ENCODE measurements at places on chromosomes 7 and 10.

- no peak for DNase-seq
These were observed 93.5 kb downstream of the AKAP9 start for GRCh38 chr7:92034116-92034515.

GRCh38 chr10:88159127-88159829, 295.9 kb downstream of the PTEN start:
- DNase-seq, result no peak

- DNase-seq, result no peak
These were observed 133.0 kb upstream of the AUTS2 start for GRCh38 chr7:69465262-69465661.

GRCh38 chr10:22606164-22606614, 108.2 kb downstream of the PIP4K2A start:
- no peak for DNase-seq

DNA sequence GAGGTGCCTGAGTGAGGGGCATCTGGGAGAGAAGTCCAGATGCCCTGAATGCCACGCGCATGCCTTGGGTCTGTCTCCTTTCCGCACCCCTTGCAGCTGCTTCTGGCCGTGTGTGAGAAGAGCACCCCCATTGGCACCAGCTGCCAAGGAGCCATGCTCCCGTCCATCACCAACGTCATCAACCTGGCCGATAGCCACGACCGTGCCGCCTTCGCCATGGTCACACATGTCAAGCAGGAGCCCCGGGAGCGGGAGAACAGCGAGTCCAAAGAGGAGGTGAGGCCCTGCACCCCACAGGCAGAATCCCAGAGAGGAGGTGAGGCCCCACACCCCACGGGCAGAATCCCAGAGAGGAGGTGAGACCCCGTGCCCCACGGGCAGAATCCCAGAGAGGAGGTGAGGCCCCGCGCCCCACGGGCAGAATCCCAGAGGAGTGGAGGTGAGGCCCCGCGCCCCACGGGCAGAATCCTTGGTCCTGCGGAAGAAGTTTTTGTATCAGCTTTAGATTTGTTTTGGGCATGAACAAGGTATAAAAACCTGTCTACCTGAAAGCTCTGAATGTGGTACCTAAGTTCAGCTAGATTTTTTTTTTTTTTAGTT, 91.8 kb downstream of the TRRAP start:
- no peak for DNase-seq

DNA sequence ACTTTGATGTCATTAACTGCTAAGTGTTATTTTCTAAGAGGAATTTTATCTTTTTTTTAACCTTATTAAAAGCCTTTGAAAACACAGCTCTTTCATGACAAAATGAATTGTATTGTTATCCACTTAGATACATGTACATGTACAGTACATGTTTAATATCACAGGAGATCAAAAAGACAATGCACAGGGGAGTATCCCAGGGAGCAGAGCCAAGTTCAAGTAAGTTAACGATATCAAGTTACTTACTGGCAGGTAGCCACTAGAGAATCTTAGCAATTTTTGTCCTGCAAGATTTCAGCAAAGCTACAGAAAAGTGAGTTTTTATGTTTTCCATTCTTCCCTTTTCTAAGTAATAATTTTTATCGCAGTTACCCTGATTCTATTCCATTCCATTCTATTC, 33.9 kb upstream of the ARL4A start:
- no peak for DNase-seq

DNA sequence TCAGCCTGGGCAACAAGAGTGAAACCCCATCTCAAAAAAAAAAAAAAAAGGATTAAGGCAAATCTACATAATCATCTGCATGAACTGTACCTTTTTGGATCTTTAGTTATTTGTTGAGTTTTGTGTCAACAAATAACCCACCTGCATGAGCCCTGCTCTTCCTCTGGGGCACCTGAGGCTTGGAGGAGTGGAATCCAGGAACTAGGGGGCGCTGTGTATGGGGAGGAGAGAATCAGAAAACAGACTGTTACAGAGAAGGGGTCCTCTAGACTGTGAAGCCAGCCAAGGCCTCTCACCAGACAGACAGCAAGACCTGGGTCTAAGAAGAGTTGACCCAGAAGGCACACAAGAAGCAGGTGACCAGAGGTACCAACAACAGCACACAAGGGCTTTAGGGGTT, 682.8 kb upstream of the NRP1 start:
- DNase-seq, result no peak

GRCh38 chr10:69215405-69216171, 4.5 kb upstream of the HKDC1 start:
- DNase-seq, result peak; percentile 10

DNA sequence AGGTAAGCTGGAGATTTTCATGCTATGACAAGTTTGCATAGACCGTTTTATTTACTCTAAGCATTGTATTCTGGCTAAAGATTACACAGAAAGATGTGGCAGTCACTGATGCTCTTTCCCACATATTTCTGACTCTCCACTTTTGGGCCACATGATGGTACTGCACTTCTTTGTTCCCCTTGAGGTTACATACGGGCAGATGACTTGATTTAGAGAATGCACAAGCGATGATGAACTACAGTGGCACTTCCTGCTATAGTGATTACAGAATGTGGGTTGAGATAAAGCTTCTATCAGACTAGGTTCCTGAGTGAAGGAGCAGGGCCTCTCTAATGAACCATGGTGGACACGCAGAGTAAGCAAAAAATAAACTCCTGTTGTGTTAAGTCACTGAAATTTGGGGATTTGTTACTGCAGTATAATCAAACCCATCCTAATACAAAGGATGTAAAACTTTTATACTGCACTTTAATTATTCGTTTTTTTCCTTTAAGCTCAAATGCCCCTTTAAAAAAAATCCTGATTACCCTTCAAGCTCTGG, 177.9 kb downstream of the TAX1BP1 start:
- peak; percentile 19 for DNase-seq

- DNase-seq, result no peak
These were observed 72.8 kb downstream of the PDE1C start for GRCh38 chr7:31997423-31997822.

DNA sequence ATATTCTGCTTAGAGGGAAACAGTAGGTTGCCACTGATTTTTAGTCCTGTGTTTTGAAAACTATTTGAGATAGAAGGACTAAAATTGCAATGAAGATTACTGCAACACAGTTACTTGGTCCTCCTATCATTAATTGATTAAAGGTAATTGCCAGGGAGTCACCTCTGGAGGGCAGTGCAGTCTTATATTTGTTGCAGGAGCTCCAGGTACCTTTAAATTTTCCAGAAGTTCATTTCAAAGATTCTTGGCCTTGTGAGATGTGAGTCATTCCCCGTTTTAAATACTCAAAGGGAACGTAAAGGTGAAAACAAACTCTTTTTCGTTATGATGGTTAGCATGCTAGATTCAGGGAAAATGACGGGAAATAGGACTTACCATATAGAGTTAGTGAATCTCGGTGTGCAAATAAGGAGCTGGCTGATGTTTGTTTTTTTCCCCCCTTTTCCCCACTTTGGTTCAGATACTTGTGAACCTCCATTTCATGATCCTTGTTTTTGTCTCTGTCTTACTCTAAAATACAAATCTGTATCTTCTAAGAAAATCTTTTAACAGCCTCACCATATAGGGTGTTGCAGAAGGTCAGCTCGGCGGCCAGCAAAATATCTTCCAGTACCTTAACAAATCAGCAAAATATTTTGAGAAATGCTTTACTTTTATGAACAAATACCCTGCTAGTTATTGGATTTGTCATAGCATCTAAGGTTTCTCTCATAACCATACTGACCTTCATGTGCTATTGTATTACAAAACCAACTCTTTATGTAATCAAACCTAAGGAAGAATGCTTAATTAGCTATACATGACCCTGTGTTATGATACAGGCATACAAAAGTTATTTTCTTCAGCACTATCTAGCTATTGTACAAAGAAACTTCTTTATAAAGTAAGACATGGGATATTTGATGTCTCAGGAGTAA, 143.0 kb upstream of the HDAC9 start:
- peak; percentile 47 for DNase-seq

GRCh38 chr10:60646966-60647796, 131.1 kb upstream of the CDK1 start:
- peak; percentile 49 for DNase-seq

DNA sequence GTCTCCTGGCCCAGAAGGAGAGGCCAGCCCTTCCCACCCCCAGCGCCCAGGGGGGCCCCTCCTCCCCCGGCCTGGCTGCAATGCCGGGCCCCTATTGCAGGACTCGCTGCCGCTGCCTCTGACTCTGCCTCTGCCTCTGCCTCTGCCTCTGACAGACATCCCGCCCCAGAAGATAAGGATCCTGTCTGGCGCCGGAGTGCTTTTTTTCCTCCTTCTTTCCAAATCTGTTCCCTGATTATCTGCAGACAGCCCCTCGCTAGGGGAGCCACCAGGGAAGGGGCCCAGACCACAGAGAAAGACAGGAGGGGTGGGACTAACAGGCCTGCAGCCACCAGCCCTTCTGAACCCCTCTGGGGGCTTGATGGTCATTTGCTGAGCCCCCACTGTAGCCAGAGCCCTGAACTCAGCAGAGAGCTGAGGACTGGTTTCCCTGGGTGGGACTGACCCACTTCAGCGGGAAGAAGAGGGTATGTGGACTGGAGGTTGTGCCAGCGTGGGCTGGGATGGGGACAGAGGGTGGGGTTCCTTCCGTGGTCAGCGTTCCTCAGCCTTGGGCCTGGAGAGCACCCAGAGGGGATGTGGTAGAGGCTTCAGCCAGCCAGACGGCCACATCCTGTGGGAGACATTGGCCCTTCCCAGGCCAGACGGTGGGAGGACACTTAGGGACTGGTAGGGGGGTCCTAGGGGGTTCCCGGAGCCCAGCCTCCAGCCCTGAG, 22.8 kb downstream of the UNC5B start:
- DNase-seq, result no peak

- DNase-seq, result no peak
These were observed 109.0 kb downstream of the PHF14 start for GRCh38 chr7:11082552-11083213.

GRCh38 chr7:24706211-24707170, 50.8 kb downstream of the GSDME start:
- no peak for DNase-seq

GRCh38 chr7:25643770-25644394, 415.6 kb upstream of the NPVF start:
- DNase-seq, result no peak

- no peak for DNase-seq
These were observed 26.6 kb downstream of the PDK4 start for GRCh38 chr7:95569720-95570119.

- no peak for DNase-seq
These were observed 344.5 kb downstream of the RPS24 start for GRCh38 chr10:78378192-78378591.

DNA sequence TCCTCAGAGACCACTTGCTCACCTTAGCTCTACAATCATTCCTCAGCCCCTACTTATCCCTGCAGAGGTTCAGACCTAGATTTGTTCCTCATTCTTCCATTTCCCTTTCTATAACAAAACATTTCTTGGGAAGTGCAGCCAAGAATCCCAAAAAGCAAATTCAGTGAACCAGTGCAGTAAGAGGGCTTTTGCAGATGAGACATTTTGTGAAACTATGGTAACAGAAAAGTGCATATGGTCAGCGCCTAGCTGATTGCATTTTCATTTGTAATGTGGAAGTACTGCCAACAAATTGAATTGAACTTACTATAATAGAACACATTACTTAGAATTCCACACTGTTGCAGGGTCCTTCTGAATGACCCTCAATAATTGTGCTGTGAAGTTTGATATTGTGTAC, 18.6 kb downstream of the AGMO start:
- no peak for DNase-seq

DNA sequence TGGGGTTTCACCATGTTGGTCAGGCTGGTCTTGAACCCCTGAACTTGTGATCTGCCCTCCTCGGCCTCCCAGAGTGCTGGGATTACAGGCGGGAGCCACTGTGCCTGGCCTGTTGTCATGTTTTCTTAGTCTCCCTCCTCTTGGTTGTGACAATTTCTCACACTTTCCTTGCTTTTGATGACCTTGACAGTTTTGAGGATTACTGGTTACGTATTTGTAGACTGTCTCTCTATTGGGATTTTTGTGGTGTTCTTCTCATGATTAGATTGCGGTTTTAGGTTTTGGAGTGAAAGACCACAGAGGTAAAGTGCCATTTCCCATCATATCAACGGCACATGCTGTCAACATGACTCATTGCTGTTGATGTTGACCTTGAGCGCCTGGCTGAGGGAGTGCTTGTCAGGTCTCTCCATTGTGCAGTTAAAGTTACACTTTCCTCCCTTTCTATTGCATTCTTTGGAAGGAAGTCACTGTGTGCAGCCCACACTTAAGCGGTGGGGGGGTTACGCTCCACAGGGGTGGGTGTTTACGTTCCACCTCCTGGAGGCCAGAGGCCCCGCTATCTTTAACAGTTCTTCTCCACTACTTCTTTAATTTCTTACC, 10.8 kb downstream of the NEURL1 start:
- peak; percentile 75 for DNase-seq

GRCh38 chr10:110175406-110175805, 32.0 kb upstream of the MXI1 start:
- DNase-seq, result no peak

DNA sequence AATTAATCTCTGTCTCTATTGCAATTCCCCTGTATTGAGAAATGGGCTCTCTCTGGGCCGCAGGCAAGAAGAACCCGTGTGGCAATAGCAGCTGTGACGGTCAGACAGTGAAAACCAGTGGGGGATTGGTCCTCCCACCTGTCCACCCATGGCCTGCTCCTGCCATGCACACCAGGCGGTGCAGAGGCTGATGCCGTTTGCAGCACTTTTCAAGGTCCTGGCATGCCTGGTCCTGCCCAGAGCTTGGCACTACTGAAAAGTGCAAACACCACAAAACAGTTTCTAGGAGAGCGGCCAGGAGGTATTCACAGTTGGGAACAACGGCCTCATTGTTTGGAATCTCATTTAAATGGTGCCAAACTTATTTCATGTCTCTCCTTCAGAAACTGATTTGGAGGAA, 41.5 kb downstream of the PSPH start:
- peak; percentile 98 for DNase-seq

GRCh38 chr7:132318352-132319318, 257.6 kb downstream of the PLXNA4 start:
- DNase-seq, result peak; percentile 69

DNA sequence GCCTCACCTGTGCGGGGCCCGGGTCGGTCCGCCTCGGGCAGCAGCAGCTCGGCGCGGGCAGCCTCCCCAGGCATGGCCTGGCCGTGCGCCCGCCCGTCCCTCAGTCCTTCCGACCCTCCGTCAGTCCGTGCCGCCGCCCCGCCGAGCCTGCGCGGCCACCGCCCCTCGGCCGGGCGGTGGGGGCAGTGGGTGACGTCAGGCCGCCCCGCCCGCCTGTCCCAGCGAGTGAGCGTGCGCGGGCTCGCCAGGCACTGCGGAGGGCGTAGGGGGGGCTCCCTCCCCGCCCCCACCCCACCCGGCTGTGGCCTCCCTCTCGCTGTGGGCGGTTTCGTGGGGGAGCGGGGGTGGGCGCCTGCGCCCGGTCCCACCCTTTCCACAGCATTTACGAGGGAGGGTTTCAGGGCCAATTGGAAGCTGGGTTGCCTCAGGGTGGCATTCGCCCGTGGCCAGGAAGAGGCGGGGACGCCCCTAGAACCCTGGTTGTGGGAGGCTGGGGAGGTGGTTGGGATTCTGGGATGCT, at the start of gene NACAD:
Gene NACAD, minus strand, starts transcription at position 149 of the 520 bp plus-strand sequence. Its CDS starts 75 bp downstream, at position 74.
- DNase-seq, result no peak

DNA sequence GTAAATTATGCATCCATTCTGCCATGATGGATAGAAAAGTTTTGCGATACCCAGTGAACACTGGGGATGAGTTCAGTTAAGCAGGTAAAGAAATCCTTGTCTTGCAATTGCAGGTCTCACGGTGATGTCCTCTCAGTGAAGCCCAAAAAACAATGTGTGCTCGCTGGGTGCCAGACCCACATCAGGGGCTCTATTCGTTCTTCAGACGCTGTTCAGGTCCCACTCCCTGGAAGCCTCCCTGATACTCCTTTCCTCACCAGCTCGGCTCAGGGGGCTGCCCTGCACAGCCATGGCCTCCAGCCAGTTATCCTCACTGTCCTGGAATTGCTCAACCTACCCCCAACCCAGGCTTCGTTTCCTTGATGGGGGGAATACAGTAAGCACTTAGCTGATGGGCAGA, 323.5 kb downstream of the ADARB2 start:
- no peak for DNase-seq

All from NCI-H510A treated with DMSO at 0.1 percent for 48 hours (cell line).